ENCODE measurements at places on chromosomes 3 and 15.

GRCh38 chr3:72659596-72659995, 188.6 kb downstream of the SHQ1 start:
- DNase-seq, result no peak

DNA sequence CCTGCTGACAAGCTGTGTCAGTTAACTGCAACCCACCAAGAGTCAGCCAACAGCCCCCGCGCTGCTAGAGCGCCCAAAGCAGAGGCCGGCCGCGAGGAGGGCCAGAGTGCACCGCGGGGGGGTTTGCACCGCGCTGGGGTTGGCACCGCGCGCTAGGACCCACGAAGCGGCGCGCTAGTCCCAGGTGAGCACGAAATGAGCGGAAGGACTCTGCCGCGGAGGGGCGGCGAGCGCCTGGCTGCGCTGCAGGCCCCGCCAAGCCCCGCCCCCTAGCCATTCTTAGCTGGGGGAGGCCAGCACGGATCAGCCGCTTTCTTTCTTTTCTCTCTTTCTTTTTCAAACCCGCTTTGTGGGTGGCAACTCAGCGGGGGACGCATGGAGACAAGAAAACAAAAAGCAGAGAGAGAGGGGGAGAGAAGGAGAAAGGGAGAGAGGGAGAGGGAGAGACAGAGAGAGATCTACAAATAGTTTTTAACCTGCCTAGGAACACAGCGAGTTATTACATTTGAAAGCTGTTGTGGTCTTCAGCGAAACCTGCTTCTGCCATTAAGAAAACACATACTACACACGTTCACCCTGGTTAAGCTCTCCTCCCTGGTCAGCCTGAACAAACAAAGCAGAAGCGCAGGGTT, 6.9 kb upstream of the FOXB1 start:
- no peak for DNase-seq

DNA sequence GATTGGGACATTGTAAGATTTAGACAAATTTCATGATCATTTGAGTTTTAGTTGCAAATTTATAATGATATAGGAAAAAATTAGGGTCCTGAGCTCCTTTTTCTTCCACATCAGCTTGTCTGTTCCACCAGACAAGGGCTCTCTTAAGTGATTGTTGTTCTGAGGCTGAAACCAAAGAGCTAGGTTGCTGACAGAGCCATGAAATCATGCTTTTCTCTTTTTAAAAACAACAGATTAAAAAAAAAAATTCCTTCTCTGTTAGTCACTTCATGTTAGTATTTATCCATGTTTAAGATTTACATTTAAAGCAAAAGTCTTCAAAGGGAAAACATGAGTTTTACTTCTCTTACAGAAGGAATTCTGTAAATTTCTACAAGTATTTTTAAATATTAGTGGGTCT, 56.8 kb downstream of the ATP2C1 start:
- no peak for DNase-seq

DNA sequence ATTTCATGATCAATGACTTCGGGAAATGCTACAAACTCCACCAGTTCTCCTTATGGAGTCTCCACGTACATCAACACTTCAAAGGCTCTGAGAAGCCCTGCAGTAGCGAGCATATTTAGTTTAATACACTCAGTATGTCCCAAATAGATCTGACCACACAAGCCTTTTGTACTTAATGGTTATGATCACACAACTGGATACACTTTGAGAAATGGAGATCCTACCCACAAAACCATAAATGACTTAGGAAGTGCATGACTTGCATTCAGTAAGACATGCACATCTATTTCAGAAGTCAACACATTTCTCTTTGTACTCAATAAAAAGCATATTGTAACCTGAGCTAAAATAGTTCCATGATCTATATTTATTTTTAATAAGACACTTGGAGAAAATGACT, 103.6 kb upstream of the SPATA12 start:
- DNase-seq, result no peak

- DNase-seq, result no peak
These were observed 12.2 kb downstream of the XIRP1 start for GRCh38 chr3:39180183-39180545.

- DNase-seq, result no peak
These were observed 1.2 kb downstream of the TNFAIP8L3 start for GRCh38 chr15:51093488-51093838.

DNA sequence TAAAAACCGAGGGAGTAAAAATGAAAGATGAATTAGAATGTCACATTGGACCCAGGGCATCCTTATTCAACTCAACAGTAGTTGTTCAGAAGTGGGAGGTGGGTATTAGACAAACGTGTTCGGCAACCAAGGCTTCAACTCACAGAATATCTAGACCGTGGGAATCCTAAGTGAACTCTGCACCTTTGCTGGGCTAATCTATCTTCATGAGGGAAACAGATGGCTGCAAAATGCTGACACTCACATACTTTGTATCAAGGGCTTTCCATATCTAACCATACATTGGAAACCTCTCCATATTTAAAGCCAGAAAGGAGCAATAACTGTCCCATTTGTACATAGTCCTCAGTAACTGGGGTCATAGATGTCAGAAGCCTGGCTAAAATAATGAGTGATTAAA, 20.9 kb downstream of the PLSCR1 start:
- DNase-seq, result no peak

DNA sequence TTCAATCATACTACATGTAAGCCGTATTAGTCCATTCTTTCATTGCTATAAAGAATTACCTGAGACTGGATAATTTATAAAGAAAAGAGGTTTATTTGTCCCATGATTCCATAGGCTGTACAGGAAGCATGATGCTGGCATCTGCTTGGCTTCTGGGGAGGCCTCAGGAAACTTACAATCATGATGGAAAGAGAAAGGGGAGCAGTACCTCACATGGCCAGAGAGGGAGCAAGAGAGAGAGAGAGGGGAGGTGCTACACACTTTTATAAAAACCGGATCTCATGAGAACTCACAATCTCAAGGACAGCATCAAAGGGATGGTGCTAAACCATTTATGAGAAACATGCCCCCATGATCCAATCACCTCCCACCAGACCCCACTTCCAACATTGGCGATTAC, 14.3 kb upstream of the CLASP2 start:
- DNase-seq, result no peak

- DNase-seq, result no peak
These were observed 24.1 kb upstream of the SLC6A1 start for GRCh38 chr3:10968401-10968800.

DNA sequence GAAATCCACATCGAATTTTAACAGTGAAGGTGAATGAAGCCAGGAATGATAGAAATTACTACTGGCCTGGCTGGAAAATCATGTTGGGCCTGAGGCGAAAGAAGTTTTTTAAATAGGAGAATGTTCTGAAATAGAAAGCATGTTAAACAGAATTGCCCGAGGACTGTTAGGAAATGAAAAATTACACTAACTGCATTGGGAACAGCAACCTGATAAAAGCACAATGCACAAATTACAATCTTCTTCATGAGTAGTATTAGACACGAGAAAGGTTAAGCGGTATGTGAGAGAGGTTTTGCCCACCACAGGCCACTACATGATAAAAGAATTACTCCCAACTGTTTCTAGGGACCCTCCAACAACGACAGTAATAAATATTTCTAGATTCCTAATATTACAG, 18.9 kb downstream of the GBE1 start:
- DNase-seq, result no peak

DNA sequence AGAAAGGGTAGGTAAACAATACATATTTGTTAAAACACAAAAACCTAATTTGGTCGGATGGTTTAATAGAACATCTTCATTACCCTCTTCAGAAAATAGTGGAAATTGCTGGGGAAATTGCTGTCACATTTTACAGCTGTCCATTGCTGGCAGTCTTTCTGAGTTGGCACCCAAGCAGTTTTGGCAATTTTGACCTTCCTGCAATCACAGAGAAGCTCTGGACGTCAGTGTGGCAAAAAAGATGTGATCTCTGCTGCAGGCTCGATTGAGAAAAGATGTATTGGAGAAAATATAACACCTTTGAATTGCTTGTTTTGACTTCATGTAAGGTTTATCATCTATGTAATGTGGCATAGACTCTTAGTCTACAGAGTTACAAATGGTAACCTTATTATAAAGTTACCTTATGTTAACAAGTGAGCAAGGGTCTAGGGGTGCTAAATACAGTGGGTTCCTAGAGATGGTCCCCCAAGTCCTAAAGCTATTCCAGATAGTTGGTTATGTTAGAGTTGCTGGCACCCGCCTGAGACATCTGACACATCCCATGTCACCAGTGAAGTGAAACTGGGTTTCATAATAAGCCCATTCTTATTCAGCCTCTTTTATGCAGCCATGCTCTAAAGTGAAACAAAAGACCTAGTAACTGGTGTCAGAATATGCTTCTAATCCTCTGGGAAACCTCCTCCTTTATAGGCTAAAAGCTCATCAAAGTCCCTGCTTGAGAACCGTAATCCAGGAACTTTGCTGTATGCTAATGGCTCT, 14.0 kb downstream of the UBE2E1 start:
- no peak for DNase-seq

DNA sequence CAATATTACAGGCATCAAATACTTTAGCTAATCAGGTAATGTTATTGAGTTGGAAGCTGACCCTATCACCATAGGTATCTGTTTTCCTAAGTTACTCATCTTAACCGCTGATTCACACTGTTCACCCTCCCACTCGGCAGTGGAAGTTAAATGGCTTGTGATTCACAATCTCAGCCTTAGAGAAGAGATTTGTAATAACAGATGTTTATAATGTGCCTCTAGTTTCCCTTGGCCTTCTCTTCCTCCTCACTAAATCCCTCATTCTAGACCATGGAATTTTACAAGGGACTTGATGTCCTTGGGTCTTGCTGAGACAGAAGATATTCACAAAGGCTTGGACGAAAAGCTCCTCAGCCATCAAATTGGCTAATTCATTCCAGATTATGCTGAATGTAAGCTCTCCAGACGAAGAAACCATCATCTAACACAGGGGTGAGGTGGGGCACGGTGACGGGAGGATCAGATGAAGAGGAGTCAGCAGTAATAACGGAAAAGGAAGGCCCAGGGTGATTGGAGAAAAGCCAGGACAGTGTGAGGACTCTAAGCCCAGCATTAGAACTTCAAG, 931.7 kb downstream of the MCTP2 start:
- DNase-seq, result peak; percentile 78

DNA sequence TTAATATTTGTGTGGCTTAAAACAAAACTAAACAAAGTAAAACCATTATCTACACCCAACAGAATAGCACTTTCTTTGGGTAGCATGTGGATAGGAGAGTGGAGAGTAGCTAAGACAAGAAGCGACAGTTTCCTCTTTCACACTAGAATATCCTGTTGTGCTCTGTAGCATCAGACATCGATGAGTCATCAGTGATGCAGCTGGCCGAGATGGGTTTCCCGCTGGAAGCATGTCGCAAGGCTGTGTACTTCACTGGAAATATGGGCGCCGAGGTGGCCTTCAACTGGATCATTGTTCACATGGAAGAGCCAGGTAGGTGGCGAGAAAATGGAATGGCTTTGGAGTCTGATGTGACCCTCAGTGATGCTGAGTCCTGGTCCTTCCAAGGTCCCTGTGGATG, 108.1 kb downstream of the USP13 start:
- peak; percentile 57 for DNase-seq

DNA sequence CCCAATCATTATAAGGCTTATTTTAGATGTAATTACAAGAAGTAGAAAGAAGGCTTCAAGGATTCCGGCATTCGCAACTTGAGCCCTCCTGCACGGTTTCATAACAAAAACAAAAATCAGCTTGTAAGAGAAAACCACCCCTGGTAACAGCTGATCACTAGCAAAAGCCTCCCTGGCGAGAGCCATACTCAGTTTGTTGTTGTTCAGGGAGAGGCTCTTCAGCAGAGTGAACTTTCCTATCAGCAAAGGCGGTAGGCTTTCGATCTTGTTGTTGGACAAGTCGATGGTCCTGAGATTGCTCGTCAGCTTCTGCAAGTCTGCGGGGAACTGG, 710 bp downstream of the LRRC57 start:
- no peak for DNase-seq

DNA sequence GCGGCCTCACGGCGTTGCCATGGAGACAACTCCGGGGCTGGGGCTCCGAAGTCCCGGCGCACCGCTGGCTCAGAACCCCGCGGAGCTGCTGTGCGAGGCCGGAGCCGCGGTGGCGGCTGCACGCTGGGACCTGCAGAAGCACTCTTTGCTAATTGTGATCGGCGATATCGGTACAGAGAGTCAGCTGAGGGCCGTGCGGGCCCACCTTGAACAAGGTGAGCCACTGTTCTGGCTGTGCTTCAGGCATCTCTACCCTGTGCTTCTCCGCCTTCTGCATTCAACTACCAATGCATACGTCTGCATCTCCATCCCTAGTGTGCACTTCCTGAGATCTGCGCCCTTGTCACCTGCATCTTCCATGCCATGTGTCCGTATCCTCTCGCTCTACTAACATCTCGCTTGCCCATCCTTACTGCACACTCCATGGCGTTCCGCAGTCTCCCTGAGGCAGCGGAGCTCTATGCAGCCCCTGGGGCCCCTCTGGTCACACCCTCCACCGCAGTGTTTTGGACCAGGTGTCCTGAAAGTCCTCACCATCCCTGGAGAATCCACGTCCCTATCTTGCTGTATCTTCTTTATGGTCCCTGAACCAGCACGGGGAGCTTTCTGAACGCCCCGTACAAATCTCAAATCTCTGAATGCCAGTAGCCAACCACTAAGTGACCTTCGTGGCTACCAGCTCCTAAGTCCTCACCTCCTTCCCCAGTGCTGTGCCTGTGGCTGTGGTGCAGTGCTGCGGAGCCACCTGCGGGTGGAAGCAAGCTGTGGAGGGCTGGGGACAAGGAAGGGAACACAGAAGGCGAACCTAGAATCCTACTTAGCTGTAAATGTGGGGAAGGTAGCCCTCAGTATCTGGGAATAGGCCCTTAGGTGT, 6.2 kb upstream of the MAP1A start:
- no peak for DNase-seq

DNA sequence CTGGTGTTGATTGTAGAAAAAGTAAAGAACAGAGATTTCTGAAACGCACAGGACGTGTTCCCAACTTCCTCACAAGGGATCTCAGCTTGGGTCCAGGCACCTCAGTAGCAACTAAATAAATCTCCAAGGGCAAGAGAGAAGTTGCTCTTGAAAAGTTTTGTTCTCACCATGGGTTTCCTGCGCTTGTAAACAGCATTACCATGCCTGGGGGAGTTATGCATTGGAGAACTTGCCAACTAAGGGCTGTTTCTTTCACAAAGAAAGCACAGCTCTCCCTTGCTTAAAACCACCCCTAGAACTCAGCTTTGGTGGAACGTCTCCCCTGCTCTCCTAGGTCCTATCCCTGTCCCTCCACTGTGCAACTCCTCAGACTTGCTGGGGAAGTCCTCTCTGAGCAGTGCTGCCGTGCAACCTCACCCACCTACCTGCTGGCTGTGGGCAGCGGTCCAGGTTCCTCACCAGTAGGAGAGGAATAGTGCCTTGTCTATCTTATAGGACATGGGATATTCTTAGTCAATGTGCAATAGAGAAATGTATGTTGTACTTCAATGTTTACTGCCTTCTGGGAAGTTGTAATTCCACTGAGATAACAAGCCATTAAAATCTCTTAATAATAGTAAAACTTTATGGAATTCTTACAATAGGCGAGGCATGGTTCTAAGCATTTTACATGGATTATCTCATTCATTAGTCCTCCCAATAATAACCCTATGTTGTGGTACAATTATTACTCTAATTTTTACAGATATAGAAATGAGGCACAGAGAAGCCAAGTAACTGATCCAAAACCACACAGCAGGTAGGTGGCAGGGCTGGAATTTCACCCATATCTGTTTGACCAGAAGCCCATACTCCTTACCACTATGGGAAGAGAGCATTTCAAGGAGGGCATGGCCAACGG, 51.5 kb downstream of the UMPS start:
- DNase-seq, result no peak

Data from RWPE1 (cell line).